ENCODE measurements at places on chromosomes 13 and 19.

GRCh38 chr13:111117289-111117688, 2.2 kb downstream of the ARHGEF7 start:
- no peak for DNase-seq

GRCh38 chr13:52851137-52851962, 2.9 kb upstream of the PCDH8 start:
- DNase-seq: peak; percentile 55

GRCh38 chr19:12763100-12763499, 11.5 kb downstream of the BEST2 start:
- DNase-seq: no peak

DNA sequence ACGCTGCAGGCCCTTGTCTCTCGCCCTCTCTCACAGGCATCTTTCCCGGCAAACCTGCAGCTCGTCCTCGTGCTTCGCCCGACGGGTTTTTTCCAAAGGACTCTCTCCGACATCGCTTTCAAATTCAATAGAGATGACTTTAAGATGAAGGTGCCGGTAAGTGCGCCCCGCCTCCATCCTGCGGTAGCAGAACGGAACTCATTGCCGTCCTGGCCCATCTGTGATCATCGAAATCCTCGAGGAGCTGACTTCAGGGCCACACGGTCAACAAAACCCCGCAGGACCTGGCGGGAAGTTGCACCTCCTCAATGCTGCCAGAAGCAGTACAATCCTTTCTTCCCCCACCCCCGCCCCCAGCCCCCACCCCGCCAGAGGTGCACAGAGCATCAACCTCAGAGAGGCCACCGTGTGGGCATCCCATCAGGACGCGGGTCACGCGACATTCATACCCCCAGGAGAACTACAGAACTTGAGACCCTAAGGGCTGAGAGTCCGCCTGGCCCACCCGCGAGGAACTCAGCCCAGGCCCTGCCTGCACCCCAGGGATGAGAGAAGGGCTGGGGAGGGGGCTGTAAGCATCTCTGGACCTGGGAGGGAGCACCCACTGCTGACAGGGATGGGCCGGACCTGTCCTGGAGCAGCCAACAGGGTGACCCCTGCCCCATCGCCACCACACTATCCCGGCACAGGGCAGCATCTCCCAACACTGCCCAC, 44.9 kb upstream of the F7 start:
- no peak for DNase-seq

DNA sequence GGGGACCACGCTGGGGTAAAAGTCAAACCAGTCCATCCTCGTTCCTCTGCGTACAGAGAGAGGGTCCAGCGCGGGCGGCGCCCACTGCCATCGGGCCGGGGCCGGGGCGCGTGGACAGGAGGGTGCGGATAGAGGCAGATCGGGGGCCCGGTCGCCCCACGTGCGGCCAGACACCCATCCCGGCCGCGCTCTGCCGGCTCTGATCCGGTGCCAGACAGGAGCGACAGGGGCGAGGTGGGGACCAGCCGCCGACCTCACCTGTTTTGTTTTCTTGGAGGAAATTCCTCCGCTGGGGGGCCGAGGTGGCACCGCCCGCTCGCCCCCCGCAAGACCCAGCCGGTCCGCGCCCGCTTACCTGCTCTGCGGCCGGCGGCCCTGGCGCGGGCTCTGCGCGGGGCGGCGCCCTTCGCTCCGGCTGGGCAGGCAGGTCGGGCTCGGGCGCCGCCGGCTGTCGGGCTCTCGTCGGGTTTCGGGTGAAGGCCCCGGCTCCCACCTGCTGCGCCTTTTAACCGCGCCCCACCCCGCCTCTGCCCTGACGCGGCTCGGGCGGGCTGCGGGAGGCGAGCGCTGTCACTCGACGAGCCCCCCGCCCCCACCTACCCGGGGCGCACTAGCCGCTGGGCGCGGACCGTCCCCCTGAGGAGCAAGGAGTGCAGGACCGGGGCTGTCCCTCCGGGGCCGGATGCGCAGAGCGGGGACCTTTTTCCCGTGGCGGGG, at the start of gene GJB6:
GJB6 (minus strand) TSS at position 481 of the 717 bp plus-strand sequence. CDS start 8,839 bp downstream, outside the sequence.
- peak; percentile 32 for DNase-seq
